Islet precursor cell (in vitro differentiated cells): ENCODE measurements at places on chromosomes 3 and 15.

DNA sequence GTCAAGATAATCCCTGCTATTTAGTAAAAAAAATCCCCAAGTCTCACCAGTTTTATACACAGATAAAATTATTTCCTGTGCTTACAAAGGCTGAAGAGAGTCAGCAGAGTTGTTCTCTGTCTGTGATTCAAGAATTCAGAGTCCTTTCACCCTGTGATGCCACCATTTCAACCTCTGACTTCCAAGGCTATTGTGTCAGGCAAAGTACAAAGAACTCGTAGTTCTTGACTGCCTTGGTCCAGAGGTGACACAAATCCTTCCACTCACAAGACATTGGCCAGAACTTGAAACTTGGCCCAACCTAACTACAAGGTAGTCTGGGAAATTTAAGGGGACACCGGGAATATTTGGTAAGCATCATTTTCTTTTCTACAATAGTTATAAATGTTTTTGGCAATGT is 34.9 kb upstream of the CMC1 start:
- DNase-seq = no peak

GRCh38 chr3:44321335-44321734 is 17.2 kb upstream of the TCAIM start:
- no peak for DNase-seq

DNA sequence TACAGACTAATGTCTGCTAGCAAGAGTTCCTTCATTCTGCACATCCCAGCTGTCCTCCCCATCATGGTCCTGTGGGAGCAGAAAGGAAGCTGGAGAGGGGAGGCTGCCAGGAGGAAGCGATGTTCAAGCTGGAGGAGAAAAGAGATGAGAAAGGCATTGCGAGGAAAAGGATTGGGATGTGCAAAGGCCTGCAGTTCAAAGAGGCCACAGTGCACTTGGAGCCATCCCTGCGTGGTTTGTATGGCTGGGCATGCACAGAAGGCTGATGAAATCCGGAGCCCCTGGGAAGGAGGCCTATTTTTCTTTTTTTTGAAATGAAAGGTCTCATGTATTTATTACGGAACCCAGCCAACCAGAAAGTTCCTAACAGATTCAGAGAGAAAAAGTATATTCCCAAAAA is 22.8 kb downstream of the AMOTL2 start:
- no peak for DNase-seq

DNA sequence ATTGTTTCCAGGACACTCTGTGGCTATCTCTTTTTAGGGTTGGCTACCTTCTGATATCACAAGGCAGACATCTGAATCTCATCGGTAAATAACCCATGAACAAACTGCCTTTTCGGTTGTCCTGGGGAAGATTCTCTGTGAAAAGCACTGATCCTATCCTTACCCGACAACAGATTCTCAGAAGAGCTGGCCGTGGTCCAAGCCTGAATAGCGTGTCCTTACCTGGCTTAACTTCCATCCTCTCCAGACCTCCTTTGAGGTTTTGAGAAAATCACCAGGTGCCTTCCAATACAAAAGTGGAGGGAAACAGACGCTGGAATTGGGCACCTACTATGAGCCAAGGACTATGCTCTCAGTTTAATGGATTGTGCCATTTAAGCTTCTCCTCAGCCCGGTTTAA is 87.4 kb upstream of the ARHGEF3 start:
- DNase-seq = no peak

GRCh38 chr3:116445990-116446389 is 703 bp upstream of the LSAMP start:
- no peak for DNase-seq

- no peak for DNase-seq
Observed at GRCh38 chr15:48866141-48866563, 11.8 kb upstream of the EID1 start.

DNA sequence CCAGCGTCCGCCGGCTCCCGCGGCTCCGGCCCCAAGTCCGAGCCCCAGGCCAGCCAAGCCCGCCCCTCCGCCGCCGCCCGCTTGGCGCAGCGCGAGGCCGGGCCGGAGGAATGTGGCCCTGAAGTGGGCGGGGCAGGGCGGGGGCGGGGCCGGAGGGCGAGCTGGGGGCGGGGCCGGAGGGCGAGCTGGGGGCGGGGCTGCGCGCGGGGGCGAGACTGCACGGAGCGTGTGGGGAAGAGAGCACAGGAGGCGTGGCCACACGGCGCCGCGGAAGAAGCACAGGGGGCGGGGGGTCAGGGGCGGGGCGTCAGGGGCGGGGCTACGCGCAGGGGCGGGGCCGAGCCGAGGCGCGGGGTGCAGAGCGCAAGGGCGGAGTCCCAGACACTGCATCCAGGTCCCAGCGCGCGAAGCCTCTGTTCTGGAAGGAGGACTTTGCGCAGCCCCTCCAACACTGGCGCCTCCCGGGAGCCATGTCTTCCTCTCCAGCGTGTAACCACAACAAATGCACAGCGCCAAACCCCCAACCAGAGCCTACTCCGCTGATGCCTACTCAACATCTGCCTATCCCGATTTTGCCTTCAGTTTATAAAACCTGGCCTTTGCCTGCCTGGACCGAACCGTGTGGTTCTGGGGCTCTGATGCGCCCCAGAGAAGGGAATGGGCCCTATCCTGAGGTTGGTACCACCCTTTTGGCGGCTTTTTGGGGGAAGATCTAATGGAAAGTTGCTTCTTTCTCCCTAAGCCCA is 105.5 kb downstream of the IQSEC1 start:
- peak; percentile 97 for DNase-seq
